ENCODE measurements at places on chromosomes 7 and 10.

DNA sequence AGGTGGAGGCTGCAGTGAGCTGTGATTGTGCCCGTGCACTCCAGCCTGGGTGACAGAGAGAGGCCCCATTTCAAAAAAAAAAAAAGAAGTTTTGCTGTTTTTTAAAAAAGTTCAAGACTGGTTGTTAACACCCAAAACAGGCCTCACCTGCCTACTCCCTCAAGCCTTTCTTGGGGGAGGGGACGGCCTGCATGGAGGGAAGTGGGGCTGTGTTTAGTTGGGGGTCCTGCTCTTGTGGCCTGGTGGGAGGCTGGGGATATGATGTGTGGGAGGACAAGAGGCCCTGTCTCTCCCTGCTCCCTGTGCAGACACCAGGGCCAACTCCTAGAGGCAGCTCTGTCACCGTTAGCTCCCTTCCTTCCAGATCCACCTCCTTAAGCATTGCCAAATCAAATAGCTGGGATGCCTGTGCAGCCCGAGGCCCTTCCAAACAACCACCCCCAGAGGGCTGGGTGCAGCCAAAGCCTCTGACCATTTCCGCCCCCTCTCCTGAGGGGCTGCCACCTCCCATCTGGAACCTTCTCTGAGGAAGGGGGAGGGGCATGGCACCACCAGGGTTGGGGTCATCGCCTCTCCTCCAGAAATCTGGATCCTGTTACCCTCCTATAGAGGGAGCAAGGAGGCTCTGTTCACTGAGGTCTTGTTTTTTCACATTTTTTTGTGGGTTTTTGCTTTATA, 32.9 kb upstream of the ANKRD2 start:
- DNase-seq: no peak

GRCh38 chr7:95398155-95398940, 2.2 kb upstream of the PON3 start:
- DNase-seq: no peak

DNA sequence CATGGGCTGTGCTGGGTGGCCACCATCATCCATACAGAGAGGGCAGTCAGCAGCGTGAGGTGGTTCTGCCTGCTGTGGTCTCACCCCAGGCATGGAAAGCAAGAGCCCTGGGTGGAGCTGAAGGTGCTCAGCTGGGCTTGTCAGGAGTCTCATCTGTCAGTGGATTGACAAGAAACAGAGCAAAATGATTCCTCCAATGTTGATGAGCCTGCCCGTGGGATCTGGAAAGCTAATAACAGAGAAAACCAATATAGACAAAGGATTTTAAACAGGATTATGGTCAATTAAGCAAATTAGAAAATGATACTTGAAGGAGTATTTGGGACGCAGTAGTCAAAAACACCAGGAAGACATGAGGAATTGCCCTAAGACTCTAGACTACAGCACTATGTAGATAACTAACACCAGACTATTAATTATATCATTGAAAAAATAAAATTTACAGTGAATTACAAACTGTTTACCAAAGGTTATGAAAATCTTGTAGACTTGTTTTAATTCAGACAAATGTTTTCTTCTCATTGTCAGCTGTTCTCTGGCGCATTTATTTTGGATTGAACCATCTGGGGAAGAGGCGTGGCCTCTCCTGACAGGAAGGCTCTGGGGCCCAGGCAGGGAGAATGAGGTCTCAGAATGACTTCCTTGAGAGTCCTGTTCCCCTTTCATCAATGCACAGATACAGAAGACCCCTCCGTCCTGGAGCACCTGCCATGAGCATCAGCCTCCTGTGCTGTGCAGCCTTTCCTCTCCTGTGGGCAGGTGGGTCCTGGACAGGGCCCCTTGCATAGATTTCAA, 211.2 kb upstream of the PRSS58 start:
- no peak for DNase-seq

DNA sequence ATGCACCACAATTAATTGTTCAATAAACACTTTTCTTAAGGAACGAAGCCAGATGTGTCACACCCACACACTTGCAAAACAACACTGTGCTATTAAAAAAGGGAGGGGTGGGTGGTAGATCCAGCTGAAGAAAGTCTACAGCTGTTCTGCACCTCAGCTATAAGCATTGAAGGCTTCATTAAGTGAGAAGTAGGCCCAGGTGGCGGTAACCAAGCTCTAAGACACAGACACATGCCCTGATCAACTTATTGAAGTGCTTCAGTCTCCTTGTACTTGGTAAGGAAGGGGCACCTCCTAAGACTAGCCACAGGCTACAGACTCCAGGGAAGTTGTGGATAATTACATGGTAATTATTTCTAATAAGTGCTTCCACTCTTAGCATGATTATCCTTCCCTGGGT, 4.5 kb upstream of the CPVL start:
- no peak for DNase-seq

DNA sequence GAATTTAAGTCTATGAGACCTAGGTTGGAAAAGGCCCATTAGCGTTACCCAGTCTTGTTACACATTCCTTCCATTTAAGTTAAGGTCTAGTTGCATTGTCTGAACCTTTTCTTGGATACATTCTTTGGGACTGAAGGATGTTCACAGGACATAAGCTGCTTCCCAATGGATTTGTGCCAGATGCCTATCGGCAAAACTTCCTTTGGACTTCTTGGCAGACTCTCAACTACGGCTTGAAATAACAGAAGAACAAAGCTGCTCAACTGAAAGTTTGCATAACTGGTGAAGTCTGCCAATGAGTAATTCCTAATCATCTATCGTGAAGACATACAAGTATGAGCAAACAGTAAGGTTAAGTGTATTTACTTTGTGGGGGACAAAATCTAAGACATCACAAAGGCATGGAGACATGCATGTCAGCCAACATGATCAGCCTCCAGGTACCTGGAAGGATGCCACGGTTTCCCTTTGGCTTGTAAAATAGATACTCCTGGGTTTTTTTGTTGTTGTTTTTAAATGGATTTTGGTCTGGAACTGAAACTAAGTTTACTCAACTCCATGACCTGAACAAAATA, 35.4 kb downstream of the MALSU1 start:
- no peak for DNase-seq

DNA sequence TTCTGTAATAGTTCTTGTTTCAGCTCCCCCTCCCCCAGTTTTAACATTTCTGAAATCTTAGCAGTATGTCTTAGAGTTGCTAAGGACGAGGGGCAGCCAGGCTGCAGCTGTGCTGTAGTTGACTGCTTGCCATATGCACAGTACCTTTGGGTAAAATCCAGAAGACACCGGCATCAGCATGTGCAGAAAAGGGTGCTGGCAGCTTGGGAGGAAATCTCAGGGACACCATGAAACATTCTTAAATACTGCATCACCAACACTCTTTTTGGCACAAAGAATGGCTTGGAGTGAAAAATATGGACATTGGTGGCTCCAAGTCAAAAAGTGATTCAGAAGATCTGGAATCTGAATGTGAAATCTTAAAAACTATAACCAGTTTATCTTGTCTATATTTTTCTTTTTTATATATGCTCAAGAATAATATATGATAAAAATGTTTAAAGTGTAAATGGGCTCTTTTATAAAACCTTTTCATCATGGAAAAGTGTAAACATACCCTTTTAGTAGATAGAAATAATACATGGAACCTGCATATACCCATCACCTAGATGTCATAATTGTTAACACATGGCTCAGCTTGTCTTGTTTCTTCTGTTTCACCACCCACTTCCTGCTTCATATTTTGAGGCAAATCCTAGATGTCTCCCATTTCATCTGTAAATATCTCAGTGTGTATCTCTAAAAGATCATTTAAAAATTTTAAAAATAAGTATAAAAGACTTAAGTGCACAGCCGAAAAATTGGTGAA, 34.4 kb upstream of the ARMS2 start:
- DNase-seq: no peak

GRCh38 chr7:73831834-73832651, 1.2 kb downstream of the CLDN4 start:
- no peak for DNase-seq
